ENCODE measurements at places on chromosomes 2 and 18.

GRCh38 chr2:209600341-209601171 lies 171.1 kb upstream of the UNC80 start:
- DNase-seq, result no peak

DNA sequence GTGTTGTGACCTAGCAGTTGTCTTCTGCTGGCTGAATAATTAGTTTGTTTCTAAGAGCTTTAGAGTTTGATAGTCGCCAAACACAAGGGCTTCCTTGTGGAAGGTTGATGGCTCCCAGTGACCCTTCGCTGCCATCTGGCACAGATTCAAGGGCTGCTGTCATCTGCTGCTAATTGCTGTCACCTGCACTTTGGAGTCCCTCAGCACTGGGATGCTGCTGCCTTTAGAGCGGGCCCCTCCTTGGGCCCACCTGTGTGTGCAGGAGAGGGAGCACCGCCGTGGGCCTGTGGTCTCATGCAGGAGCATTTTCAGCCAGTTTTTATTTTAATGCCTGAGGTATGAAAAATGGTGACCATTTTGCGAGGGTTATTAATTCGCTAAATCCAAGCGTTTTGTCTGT lies 154.0 kb upstream of the NFATC1 start:
- DNase-seq, result no peak

- DNase-seq, result no peak
Measured at GRCh38 chr2:189628817-189629530, 32.3 kb upstream of the ASNSD1 start.

GRCh38 chr2:120685066-120685973 lies 50.3 kb upstream of the GLI2 start:
- no peak for DNase-seq

DNA sequence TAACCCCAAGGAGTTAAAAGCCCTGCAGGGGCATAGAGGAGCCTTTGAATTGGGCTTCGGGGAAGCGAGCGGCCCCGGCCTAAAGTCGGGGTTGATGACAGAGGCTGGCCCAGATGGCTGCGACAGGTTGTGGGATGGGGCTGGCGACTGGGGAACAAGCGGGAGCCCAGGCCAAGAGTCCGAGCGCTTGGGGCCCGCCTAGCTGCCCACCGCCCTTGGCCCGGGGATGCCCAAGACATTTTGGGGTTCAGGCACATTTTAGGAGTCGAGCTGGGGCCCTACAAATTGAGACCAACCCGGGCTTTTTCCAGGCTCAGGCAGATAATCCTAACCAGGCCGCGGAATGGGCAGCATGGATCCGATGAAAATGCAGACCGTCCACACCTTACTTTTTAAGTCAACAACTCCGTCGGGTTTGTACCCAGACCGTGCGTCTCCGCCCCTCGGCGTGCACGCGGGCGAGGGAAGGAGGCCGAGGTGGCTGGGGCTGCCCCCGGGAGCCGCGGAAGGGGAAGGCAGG lies 507 bp downstream of the RTKN start:
- DNase-seq, result no peak

GRCh38 chr2:217279140-217279539 lies 419.3 kb upstream of the TNP1 start:
- DNase-seq, result no peak

GRCh38 chr2:68653538-68653982 lies 10.2 kb downstream of the PROKR1 start:
- peak; percentile 44 for DNase-seq

DNA sequence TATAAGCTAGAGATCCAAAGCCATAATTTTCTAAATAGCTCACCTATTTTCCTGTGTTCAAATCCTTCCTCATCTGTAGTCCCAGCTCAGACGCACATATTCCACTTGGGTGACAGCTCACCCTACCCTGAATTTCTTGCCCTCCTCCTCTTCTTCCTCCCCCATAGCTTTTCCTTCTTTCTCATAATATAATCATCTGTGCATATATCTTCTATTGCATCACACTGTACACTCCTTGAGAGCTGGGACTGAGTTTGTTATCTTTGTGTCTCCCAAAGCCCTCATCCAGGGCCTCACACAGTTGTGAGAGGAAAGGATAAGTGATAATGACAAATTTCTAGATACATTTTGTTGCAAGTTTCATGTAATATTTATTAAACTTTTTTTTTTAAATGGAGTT lies 55.9 kb upstream of the RTN4 start:
- DNase-seq, result no peak

DNA sequence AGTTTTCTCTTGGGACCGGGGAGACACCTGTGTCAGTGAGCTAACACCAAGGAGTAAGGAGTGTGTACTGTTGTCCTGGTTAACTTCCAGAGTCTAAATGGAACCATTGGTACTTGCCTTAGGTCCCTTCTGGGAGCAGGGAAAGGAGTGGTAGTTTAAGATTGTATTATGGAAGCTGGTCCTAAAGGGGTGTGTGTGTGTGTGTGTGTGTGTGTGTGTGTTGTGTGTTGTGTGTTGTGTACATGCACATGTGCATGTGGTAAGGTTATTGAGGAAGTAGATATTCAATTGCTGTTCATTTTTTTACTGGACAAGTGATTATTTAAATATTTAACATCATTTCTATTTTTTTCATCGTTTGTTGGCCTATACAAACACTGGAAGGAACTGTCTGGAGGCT lies 1.4 kb downstream of the APLF start:
- no peak for DNase-seq

GRCh38 chr18:74419761-74420160 lies 37.3 kb downstream of the DIPK1C start:
- DNase-seq, result no peak

- DNase-seq, result no peak
Measured at GRCh38 chr2:136206613-136207012, 88.7 kb upstream of the CXCR4 start.

GRCh38 chr2:181121996-181122395 lies 141.6 kb downstream of the UBE2E3 start:
- no peak for DNase-seq

DNA sequence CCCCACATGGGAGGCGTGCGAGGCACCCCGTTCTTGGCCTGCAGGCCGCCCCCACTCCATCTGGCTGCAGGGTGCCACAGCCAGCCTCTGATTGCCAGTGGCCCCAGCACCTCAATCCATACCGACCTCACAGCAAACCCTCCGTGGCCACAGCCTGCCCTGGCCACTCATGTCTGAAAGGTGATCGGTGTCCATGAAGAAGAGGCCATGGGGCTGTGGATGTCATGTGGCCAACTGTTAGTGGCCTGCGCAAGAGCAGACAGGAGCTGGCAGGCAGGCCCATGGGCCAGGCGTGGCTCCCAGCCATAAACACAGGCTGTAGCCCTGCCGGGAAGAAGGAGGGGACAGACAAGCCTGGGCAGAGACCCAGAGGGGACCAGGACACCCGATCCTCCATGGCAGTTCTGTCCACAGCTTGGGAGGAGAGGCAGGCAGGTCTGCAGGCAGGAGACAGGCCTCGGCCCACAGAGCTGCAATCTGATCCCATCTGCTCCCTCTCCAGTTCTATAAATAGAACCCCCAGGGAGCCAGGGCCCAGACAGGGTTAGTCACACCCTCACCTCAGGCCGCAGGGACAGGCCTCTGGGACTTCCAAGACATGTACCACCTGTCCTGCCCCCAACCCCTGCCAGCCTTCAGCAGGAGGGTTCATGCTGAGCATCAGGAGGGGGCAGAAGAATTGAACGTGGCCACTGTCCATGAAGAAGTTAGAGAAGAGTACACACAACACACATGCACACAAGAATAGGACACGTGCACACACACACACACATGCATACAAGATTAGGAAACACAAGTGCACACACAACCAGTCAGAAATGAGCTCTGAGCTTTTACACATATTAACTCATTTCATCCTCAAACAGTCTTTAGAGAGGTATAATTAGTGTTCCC lies 16.9 kb downstream of the STEAP3 start:
- DNase-seq, result no peak

GRCh38 chr18:56158676-56159075 lies 479.7 kb downstream of the TXNL1 start:
- DNase-seq, result no peak

GRCh38 chr2:50872543-50872942 lies 159.4 kb downstream of the NRXN1 start:
- no peak for DNase-seq
